ENCODE measurements at places on chromosomes 3 and 15.

DNA sequence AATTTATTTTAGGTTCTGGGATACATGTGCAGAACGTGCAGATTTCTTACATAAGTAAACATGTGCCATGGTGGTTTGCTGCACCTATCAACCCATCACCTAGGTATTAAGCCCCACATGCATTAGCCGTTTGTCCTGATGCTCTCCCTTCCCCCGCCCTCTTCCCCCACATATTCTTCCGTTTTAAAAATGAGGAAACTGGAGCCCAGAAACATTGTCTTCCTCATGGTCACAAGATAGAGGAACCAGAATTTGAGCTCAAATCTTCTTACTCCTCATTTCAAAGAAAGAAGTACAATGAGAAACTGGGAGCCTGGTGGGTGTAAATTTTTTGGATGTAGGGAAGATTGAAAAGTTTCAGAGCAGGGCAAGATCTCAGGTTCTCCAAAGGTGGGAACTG lies 56.1 kb upstream of the USP3 start:
- DNase-seq: no peak

- DNase-seq: no peak
Measured at GRCh38 chr3:25820816-25821486, 31.1 kb downstream of the OXSM start.

- no peak for DNase-seq
Measured at GRCh38 chr15:58469432-58470353, 37.9 kb downstream of the LIPC start.

GRCh38 chr3:148796799-148797198 lies 30.8 kb upstream of the CPB1 start:
- no peak for DNase-seq

DNA sequence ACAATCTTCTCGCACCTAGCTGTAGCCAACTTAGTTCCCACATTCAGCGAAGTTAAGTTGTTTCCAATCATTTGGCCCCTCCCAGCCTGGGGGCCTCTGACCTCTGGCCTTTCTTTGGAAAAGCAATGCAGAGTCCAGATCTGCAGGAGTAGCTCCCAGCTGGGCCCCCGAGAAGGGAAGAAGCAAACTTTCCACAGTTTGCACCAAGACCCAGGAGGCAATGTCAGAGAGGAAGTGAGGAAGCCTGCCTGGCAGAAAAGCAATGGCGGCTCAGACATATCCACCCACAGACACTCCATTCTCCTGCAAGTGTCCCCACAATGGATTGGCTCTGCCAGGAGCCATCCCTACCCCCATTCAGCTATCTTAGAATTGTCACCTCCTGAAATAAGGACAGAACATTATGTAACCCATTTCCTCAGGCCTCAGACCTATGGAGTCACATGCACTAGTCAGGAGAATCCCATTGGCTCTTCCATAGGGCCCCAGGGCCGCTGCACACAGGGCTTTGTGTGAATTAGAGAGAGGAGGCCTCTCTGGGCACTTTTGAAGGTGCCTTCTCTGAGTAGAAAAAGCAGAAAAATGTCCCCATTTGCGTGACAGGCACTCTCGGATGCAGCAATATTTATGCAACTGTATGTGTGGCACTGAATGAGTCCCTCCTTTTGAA lies 3.0 kb upstream of the BUB1B start:
- no peak for DNase-seq

GRCh38 chr15:68775671-68776476 lies 44.8 kb downstream of the ANP32A start:
- DNase-seq: no peak

- no peak for DNase-seq
Measured at GRCh38 chr15:100113351-100114080, 228.3 kb downstream of the ADAMTS17 start.

DNA sequence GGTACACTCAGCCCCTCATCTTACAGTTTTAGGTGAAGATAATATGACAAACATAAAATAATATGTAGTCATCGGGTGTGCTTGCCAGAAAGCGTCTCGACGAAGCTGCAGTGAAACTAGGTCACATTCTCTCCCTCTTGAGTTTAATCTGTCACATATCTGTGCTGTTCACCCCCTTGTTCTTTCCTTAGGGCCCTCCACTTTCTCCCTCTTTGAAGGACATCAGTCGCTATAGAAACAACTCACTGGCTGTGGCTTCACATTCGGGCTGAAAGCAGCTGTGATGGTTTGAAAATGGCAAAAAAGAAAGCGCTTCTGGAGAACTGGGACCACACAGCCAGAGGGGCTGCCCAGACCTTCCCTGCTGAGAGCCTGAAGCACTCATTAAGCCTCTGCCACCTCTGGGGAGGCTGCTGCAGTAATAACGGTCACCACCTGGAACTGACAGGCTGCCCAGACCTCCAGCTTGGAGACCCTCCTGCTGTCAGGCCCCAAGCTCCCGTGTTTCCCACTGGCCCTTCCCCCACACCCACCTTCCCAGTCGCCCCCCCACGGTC lies 50.3 kb downstream of the ABTB1 start:
- DNase-seq: no peak

DNA sequence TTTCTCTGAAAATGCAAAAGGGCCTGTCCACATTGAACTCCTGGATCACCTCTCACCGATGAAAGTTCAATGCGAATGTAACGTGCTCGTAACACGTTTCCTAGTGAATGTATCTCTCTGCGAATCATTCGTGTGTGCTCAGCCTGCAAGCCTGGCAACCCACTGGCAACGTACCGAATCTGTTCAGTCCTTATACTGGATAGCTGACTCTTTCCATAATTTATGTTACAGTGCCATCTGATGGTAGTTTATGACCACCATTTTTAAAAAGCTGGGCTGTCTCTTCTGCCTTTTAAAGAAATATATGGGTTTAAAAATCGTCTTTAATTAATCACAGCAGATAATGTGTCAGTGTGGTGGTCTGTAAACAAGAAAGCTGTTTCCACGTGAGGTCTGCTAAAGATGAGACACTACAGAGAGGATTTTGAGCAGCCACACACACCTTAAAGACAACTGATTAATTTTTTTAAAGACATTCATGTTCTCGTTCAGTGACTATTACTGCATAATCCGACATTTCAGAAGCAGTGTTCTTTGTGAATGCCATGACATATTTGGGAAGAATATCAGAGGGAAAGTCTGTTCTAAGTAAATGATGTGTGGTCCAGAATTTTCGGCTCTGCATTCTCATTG lies 69.4 kb upstream of the FOXP1 start:
- DNase-seq: no peak

- no peak for DNase-seq
Measured at GRCh38 chr15:89494031-89494430, 2.4 kb downstream of the RHCG start.

- DNase-seq: no peak
Measured at GRCh38 chr3:121072133-121072532, 164.1 kb downstream of the STXBP5L start.

- DNase-seq: no peak
Measured at GRCh38 chr15:51935466-51936104, 36.0 kb downstream of the LEO1 start.

GRCh38 chr15:38576837-38577236 lies 12.2 kb upstream of the RASGRP1 start:
- no peak for DNase-seq

DNA sequence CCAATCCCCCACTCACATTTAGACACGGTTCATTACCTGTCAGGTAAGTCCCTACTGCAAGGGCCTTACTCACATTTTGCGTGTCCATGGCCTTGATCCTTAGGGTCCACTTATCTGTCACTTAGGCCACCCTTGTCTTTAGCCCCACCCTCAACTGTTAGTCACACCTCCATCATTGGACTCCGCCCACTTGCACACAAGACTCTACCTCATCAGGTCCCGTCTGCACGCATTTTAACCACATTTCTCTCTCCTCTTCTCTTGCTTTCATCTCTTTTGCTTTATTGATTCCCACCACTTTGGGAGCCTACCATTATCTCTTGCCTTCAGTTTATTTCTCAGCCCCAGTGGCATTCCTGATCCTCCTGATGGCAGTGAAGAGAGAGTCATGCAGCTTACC lies at the start of gene IQCF6:
TSS of gene IQCF6 (minus strand) at position 101 of the 400 bp plus-strand sequence. CDS start at position 88, 13 bp downstream.
- no peak for DNase-seq

GRCh38 chr15:48975472-48976419 lies 12.0 kb upstream of the SHC4 start:
- peak; percentile 52 for DNase-seq

- DNase-seq: no peak
Measured at GRCh38 chr3:66425032-66425431, 75.8 kb downstream of the LRIG1 start.

- no peak for DNase-seq
Measured at GRCh38 chr3:149162007-149162406, 32.6 kb downstream of the HPS3 start.

- no peak for DNase-seq
Measured at GRCh38 chr3:191762323-191762960, 301.5 kb downstream of the PYDC2 start.

All from urinary bladder (tissue), 4 donors.